Breast epithelium (tissue), 4 donors: ENCODE measurements at places on chromosomes 16 and 17. TPM values are rescaled to one million over a fixed set of nuclear protein-coding genes. Genes with fewer than 3 reads are reported as not detected.
A peak's percentile ranks its signal among the peaks of the same experiment; 100 is the strongest.

SUMO2 gene
- 78.6 TPM for total RNA-seq

ALOX15B gene
- 38.3 TPM for total RNA-seq

TRPV3 gene
- total RNA-seq, result 1.1 TPM

GNGT2 gene
- not detected for total RNA-seq

SLC5A11 gene
- 0.66 TPM for total RNA-seq

GRCh38 chr16:47905771-47906170, 250.0 kb downstream of the ABCC12 start:
- DNase-seq, result no peak
- H3K4me3 ChIP-seq, result no peak overlapping the region
- no peaks in the 10 kb centered on the region for H3K36me3 ChIP-seq
- H3K27ac ChIP-seq, result no peak overlapping the region
- no peaks in the 10 kb centered on the region for H3K4me1 ChIP-seq
- no peaks in the 10 kb centered on the region for H3K27me3 ChIP-seq

DNA sequence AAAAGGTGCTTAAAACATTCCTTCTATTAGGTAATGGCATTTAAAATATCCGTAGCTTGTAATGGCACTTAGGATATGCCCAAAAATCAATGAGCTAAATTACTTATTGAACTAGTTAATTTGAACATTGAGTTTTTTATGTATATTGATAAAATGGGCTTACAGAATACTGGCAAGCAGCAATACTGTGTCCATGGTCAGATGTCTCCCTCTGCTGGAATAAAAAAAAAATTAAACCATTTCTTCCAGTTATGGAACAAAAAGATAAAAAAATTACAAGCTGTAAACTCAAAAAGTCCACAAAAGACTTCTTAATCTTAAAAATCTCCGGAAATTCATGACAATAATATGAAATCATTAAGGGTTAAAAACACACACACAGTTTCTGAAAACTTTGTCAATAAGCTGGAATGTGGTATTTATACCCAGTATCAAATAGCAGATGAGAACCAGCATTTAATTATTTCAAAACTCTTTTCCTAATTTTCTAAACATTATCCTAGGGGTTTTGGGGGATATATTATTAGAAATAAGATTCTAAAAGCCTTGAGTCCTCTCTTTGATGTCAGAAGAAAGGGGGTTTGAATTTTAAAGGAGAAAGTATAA, 21.5 kb upstream of the PSMD7 start:
- H3K27ac ChIP-seq, result no peak overlapping the region
- no peak overlapping the region for H3K4me3 ChIP-seq
- no peaks in the 10 kb centered on the region for H3K4me1 ChIP-seq
- H3K36me3 ChIP-seq, result no peaks in the 10 kb centered on the region

DNA sequence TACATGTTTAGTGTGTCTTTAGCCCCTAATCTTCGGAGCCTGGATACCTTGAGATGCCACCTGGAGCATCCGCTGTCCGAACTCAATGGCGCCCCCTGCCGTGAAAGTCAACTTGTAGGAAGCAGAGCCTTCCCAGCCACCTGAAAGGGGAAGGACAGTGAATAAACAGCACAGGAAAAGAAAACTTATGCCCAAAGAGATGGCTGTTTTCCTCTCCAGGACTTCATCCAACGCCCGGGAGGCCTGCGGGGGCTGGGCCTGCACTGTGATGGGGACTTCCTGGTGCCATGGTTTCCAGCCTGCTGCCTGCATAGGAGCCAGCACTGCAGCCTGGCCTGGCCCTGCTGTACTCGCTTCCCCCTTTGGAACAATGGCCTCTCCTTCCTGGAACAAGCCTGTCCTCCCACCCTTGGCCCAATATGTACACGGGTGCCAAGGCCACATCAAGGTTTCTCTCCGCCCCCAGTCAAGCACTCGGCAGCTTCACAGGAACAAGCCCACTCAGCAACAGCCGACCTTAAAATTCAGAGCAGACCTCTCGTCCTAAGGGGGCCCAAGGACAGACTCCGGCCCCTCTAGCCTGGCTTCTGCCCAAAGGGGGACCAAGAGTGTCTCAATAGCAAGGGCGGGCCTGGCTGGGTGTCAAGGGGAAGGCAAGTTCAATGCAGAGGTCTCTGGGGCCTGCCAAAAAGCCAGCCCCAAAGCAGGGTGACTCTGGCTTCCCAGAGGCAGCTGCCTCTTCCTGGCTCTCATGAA, 4.5 kb upstream of the UNC13D start:
- H3K4me3 ChIP-seq, result no peak overlapping the region
- peak; percentile 81 for DNase-seq
- H3K4me1 ChIP-seq, result peaks cover 60% of the 10 kb centered on the region
- H3K27me3 ChIP-seq, result no peaks in the 10 kb centered on the region
- peak overlapping the region; percentile 95 for H3K27ac ChIP-seq

DNA sequence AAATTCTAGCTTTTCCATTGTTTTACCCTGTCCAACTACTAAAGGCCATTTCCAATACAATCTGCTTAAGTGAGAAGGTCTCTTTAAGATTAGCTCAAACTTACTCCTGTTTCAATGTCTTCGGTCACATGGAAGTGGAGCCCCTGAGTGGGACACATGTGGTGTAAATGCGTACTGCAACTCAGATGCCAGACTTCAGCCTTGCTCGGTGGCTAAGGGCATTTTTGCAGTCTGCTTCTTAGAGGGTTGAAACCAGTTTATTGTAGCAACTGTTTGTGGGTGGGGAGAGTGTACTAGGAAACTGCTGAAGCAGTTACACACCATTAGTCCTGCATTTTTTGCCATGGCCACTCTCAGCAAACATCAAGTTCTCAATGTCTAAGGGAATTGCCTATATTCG, 140.6 kb downstream of the PARN start:
- no peak for DNase-seq
- no peak overlapping the region for H3K27ac ChIP-seq
- H3K27me3 ChIP-seq, result no peaks in the 10 kb centered on the region
- peaks cover 5% of the 10 kb centered on the region for H3K4me1 ChIP-seq

GRCh38 chr16:74521691-74522090, 85.2 kb downstream of the GLG1 start:
- no peaks in the 10 kb centered on the region for H3K27me3 ChIP-seq
- H3K4me3 ChIP-seq, result no peak overlapping the region
- no peaks in the 10 kb centered on the region for H3K4me1 ChIP-seq
- H3K27ac ChIP-seq, result no peak overlapping the region
- DNase-seq, result no peak

DNA sequence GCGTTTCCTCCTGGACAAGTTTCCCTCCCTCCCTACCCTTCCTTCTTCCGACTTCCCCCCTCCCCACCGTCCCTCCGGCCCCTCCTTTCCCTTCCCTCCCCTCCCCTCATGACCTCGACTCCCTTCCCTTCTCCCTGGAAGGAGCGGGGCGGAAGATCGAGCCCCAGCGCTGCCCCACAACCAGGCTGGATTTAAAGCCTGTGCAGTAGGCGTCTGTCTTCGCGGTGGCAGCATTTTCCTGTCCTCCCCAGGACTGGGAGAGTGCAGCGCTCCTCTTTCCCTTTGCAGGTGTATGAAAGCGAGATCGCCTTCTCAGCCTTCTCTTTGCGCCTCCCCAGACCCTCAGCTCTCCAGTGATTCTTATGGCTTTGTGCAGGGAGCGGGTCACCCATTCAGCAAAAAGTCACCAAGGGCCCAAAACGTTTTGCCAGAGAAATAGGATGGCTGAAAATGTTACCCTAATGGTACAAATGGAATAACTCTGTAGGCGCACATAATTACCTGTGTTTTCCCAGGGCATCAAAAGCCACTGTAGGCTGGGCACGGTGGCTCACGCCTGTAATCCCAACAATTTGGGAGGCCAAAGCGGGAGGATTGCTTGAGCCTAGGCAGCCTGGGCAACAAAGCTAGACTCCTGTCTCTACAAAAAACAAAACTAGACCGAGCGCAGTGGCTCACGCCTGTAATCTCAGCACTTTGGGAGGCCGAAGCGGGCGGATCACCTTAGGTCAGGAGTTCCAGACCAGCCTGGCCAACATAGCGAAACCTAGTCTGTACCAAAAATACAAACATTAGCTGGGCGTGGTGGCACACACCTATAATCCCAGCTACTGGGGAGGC, 40.8 kb downstream of the SLFN12L start:
- no peak overlapping the region for H3K27ac ChIP-seq
- no peak overlapping the region for H3K4me3 ChIP-seq
- no peaks in the 10 kb centered on the region for H3K36me3 ChIP-seq
- H3K27me3 ChIP-seq, result peaks cover 50% of the 10 kb centered on the region
- no peak for DNase-seq

GRCh38 chr16:14528306-14528705, 101.8 kb downstream of the PARN start:
- DNase-seq, result no peak
- no peaks in the 10 kb centered on the region for H3K27me3 ChIP-seq
- no peak overlapping the region for H3K27ac ChIP-seq
- H3K4me3 ChIP-seq, result no peak overlapping the region
- H3K36me3 ChIP-seq, result no peaks in the 10 kb centered on the region
- no peaks in the 10 kb centered on the region for H3K4me1 ChIP-seq

GRCh38 chr16:12543700-12544476, 259.8 kb downstream of the CPPED1 start:
- H3K27ac ChIP-seq, result no peak overlapping the region
- H3K27me3 ChIP-seq, result no peaks in the 10 kb centered on the region
- no peak for DNase-seq
- no peak overlapping the region for H3K4me3 ChIP-seq
- H3K36me3 ChIP-seq, result no peaks in the 10 kb centered on the region

DNA sequence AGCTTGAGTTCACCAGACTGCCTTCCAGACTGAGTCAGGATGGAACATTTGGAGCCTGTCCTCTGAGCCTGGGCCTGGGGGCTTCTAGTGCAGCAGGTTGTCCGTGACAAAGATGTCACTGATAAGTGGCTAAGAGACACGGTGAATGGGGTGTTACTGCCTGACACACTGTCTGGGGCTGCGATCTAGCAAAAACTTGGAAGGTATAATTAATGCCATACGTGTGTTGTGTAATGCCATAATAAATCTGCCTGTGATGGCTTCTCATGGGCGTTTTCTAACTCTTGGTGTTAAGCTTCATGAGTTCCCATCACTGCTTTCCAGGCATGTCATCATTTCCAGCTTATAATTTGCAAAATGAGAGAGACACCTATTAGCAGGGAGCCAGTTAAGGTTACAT, 215.4 kb downstream of the UTP18 start:
- H3K27ac ChIP-seq, result no peak overlapping the region
- no peak overlapping the region for H3K4me3 ChIP-seq
- no peaks in the 10 kb centered on the region for H3K4me1 ChIP-seq

GRCh38 chr16:11586856-11587642, at the start of gene LITAF:
LITAF (minus strand) TSS chr16:11586919; CDS start chr16:11556730, 30,189 bp downstream.
- no peaks in the 10 kb centered on the region for H3K27me3 ChIP-seq
- no peaks in the 10 kb centered on the region for H3K4me1 ChIP-seq
- peak; percentile 71 for DNase-seq
- peak within 1 kb of the TSS; percentile 83 for H3K4me3 ChIP-seq
- H3K27ac ChIP-seq, result peak within 1 kb of the TSS; percentile 99

DNA sequence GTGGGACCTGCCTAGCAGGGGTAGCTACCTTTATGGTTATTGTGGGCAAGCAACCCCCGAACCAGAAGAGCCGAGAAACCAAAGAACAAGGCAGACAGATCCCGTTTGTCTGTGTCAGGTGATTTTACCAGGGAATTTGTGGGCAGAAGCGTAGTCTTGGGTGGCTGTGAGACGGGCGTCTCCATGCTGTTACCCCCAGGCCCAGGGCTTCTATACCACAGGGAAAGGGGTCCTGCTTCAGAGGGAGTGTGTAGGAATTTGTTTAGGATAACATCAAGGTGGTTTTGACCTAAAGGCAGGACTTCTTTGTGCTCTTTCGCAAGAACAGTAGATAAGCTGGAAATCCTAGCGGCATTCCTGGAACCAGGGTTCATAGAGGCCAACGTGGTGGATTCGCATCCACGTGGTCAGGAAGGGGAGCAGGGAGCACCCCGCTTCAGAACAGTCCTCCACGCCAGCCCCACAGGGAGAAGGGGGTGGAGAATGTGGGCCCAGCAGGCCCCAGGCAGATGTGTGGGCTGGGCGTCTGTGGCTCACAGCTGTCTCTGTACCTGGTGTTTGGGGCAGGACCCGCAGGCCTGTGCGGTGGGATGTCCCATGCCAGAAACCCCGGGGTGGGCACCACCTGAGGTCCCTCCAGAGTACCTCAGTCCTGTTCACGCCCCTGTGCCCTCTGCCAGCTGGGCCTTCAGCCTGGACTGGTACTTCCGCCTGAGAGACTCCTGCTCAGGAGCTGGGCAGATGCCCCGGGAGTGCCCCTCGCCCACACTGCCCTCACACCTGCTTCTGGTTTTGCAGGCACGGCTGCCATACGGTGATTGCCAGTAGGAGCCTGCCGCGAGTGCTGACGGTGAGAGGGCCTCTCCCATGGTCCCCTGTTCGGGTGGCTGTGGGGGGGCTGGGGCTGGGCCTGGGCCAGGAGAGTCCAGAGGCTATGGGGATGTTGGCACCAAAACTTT, 4.1 kb downstream of the DECR2 start:
- no peak for DNase-seq
- no peaks in the 10 kb centered on the region for H3K27me3 ChIP-seq
- H3K4me3 ChIP-seq, result no peak overlapping the region
- H3K4me1 ChIP-seq, result no peaks in the 10 kb centered on the region
- H3K27ac ChIP-seq, result no peak overlapping the region

DNA sequence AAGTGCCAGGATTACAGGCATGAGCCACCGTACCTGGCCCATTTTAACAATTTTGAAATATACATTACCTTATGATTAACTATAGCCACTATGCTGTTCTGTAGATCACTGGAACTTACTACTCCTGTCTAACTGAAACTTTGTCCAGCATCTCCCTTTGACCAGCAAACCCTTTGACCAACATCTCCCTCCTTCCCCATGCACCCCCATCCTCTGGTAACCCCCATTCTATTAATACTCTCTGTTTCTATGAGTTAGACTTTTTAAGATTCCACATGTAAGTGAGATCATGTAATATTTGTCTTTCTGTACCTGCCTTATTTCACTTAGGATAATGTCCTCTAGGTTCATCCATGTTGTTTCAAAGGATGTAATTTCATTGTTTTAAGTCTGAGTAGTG, 178.0 kb downstream of the MSI2 start:
- H3K36me3 ChIP-seq, result no peaks in the 10 kb centered on the region
- no peak overlapping the region for H3K27ac ChIP-seq
- no peaks in the 10 kb centered on the region for H3K27me3 ChIP-seq
- no peak for DNase-seq

DNA sequence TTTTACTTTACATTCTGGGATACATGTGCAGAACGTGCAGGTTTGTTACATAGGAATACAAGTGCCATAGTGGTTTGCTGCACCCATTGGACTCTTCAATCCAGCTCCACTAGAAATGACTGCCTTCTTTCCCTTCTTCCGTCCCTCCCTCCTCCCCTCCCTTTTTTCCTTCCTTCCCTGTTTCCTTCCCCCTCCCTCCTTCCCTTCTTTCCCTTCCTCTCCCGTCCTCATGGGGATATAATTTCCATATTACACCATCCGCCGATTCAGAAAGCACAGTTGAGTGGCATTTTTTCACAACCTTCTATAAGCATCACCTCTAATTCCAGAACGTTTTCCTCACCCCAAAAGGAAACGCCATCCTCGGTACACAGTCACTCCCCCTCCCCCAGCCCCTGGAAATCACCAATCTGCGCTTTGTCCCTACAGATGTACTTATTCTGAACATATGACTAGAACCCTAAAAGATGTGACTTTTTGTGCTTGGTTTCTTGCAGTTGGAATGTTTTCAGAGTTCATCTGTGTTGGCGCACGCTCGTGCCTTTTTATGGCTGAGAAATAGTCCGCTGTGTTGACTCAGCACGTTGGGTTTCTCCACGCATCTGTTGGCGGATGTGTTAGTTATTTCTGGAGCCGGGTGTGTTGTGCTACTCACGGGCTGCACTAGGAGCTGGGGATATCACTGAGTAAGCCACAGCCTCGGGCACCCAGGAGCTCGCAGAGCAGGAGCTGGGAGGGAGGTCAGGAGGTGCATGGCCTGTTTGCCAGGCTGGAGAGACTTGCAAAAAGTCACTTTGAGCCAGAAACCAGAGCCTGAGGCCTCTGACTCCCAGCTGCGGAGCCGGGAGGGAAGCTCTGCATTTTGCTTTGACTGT, 336.4 kb downstream of the SEC14L1 start:
- peaks cover 68% of the 10 kb centered on the region for H3K4me1 ChIP-seq
- H3K27me3 ChIP-seq, result no peaks in the 10 kb centered on the region
- peaks cover 1% of the 10 kb centered on the region for H3K36me3 ChIP-seq
- no peak overlapping the region for H3K4me3 ChIP-seq
